ENCODE measurements at places on chromosomes 11 and 22.

DNA sequence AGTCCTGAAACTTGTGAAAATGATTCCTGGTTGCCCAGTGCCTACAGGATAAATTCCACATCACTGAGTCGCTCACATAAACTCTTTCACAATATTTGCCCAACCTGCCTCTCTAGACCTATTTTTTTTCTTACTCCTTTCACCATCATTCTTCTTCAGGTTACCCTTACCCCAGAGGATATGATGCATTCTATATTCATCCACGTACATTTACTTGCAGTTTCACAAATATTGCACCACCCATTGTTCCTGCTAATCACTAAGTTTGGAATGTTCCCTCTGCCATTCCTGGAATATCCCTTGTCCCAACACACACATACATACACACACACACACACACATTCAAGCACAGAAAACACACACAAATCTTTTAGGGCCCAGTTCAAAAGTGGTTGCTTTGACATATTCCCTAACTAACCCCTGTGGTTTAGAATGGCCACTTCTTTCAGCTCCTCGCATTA lies 379.5 kb downstream of the ETS1 start:
- DNase-seq, result no peak

GRCh38 chr22:47199979-47200272 lies 437.5 kb downstream of the TBC1D22A start:
- no peak for DNase-seq

GRCh38 chr22:20847318-20847822 lies 11.2 kb downstream of the PI4KA start:
- DNase-seq, result no peak

DNA sequence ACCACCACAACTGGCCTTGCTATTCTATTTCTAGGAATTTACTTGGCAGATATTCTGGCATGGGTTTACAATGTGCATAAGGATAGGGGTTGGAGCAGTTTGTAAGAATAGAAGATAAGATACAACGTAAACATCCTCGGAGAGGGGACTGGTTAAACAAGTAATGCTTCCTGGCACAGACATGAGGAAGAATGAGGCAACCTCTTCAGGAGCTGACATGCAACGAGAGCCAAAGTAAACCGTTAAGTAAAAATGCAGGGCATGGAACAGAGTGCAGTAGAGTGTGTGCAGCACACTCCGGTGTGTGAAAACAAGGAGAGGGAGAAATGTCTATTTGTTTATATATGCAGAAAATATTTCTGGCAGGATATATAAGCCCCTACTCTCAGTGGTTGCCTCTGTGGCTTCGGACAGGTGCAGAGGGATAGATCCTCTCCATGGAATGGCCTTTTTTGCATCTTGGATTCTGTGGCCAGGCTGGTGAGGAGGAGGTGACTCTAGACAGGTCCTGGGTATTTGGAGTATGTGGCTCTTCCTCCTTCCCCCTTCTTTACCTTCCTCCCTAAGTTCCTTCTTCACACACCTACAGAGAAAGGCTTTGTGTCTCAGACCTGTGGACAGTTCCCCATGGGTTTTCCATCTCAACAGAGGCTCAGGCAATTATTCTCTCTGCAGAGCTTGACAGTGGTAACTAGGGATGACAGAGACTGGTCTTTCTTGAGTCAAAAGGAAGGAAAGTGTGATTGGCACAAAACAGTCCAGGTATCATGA lies 2.5 kb downstream of the RAB36 start:
- DNase-seq, result no peak

DNA sequence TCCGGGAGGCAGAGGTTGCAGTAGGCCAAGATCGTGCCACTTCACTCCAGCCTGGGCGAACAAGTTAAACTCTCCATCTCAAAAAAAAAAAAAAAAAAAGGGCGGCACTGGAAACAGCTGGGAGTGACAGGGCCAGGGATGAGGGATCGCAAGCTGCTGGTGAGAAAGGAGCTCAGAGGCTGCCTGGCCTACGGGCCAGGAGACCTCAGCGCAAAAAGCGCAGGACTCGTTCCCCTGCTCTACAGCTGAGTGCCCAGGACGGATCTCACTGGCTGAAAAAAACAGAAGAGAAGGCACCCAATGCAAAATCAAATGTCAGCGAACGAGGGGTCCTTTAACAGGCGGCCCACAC lies 650 bp upstream of the NUP50 start:
- DNase-seq, result no peak

- no peak for DNase-seq
These were observed 5.0 kb downstream of the CRELD2 start for GRCh38 chr22:49923445-49923844.

DNA sequence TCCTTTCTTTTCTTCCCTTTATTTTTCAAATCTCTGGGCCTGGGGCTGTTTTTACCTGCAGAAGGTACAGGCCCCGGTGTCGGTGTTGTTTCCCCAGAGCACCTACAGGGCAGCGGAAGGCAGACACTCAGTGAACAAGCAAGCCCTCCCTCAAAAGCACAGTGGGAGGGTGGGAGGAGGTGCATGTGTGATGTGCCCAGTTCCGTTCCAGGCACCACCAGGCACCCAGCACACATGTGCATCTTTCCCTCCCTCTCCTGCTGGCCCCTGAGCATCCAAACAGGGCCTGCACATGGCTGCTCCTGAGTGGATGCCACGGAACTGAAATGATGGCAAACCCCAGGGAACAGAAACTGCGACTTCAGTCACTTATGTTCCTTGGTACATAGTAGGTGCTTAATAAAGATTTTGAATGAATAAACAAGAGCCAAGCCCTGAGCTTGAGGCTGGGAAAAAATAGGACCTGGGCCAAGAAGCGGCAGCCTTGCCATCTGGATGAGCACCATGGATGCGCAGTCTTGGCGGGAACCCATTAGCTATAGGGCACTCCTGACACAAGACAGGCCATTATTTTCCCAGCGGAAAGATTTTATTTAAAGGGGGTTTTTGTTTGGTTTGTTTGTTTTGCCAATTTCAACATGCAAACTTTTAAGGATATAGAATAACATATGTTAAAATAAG lies 47.8 kb downstream of the ARRB1 start:
- DNase-seq, result no peak

DNA sequence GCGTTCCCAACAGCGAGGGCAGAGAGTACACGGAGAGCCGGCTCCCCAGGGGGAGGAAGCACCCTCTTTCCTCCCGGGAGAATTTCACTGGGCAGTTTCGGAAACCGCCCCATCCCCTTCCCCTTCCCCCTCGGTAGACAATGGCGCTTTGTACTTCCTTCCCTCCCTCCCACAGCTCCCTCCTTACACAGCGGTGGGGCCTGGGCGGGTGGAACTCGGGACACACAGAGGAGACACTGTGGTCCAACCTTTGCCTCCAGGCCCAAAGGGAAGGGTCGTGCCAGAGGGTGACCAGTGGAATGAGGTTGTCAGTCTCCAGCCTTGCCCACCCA lies 4.3 kb downstream of the SMTN start:
- DNase-seq, result no peak

GRCh38 chr11:119726585-119727522 lies 2.1 kb downstream of the NECTIN1 start:
- no peak for DNase-seq

DNA sequence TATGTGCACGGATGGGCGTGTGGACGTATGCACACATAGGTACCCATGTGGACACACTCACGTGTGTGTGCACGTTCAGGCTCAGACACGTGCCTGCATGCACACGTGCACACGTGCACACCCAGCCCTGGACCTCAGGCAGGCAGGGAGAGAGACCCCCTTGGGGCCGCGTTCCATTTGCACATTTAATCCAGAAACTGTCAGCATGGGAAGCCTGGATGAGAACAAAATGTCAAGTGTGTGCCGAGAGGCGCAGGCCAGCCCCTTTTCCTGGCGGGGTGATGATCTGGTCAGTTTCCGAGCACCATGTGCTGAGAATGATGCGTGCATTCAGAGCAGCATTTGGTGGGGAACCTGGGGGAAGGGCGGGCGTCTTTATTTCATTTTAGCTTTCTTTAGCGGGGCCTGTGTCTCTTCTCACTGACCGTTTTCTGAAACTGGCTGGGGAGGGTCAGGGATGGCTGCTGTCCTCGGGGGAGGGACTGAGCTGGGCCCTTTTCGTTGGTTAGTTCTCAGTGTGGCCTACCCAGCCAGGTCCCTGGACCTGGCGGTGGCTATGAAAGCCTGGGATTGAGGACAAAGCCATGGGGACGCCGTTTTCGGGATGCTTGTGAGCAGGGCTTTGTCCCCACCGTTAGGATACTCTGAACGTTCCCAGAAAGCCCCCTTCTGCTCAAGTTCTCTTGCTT lies 96.3 kb downstream of the KCNQ1 start:
- DNase-seq, result no peak

Measured in stimulated activated effector memory CD8-positive, alpha-beta T cell treated with anti-CD3 and anti-CD28 coated beads, Interleukin-12 subunit alpha, Interleukin-12 subunit beta, amount 100 ng/mL, for 72 hours (primary cell).